Posterior vena cava (tissue), 2 donors: ENCODE measurements at places on chromosomes 6 and 20. TPM values are rescaled to one million over a fixed set of nuclear protein-coding genes. Genes with fewer than 3 reads are reported as not detected.

Gene TREML1
- total RNA-seq: 0.56 TPM

Gene SLC9A8
- 11.8 TPM for total RNA-seq

Gene SYNE1
- total RNA-seq: 184 TPM

Gene RAET1L
- total RNA-seq: not detected

Gene EYA4
- 2.6 TPM for total RNA-seq

Gene BEND6
- total RNA-seq: 9.8 TPM

Gene THEMIS
- total RNA-seq: 0.37 TPM

Gene OR2H2
- not detected for total RNA-seq

Gene TSPYL4
- 17.4 TPM for total RNA-seq

Gene CLVS2
- not detected for total RNA-seq

Gene CGA
- total RNA-seq: not detected

Gene MRAP2
- total RNA-seq: 3.7 TPM

Gene SRSF6
- total RNA-seq: 70.4 TPM

Gene CRYBG1
- total RNA-seq: 5.5 TPM

Gene LRRC73
- 0.90 TPM for total RNA-seq

Gene CD24
- 3.0 TPM for total RNA-seq

Gene LY6G6F
- not detected for total RNA-seq

Gene BPIFB4
- total RNA-seq: not detected

Gene SYTL3
- 2.0 TPM for total RNA-seq

Gene AGER
- 7.3 TPM for total RNA-seq

Gene TCF21
- 4.5 TPM for total RNA-seq

Gene DNAH8
- total RNA-seq: 0.71 TPM

Gene SIM1
- total RNA-seq: not detected
